ENCODE measurements at places on chromosomes 5 and 9. TPM values are rescaled to one million over a fixed set of nuclear protein-coding genes. Genes with fewer than 3 reads are reported as not detected.

Gene SOHLH1
- total RNA-seq: not detected

Gene SEC16A
- 73.8 TPM for total RNA-seq

Gene PRRX2
- 2.9 TPM for total RNA-seq

Gene MYO10
- total RNA-seq: 49.2 TPM

Gene CCNB1
- 11.3 TPM for total RNA-seq

DNA sequence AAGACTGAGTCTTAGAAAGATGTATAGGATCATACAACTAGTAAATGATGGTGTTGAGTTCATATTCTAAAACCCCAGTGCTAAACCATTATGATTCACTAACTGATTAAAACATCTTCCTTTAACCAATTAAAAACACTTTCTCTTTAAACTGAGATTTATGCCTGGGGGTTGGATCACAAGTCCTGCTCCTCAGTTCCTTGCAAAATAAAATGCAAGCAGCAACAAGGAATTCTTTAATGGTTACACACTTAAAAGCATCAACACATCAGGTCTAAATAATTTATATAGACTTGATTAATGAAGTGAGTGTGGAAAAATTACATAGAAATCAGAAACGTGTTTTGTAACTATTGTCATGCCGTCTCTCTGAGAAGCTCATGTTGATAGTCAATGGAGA is 189.2 kb downstream of the TARS1 start:
- H3K4me1 ChIP-seq: no peaks in the 10 kb centered on the region
- H3K27me3 ChIP-seq: no peaks in the 10 kb centered on the region
- no peak overlapping the region for H3K4me3 ChIP-seq

DNA sequence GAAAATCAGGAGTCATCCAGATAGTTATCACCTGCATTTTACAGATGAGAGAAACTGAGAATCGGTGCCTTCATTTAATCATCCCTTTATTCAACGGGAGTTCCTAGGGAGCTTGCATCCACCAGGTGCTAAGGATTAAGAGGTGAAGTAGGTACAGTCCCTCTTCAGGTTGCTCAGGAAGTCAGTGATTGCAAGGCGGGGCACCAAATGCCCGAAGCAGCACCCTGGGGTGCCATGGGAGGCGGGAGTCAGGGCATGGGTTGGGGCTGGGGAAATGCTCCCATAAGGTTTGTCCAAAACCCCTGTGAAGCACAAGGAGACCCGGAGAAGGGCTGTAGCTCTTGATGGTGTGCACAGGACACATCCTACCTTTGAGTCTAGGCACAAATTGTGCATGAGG is 98.8 kb upstream of the KLF4 start:
- no peak overlapping the region for H3K27ac ChIP-seq
- H3K4me3 ChIP-seq: no peak overlapping the region
- no peaks in the 10 kb centered on the region for H3K4me1 ChIP-seq
- no peaks in the 10 kb centered on the region for H3K36me3 ChIP-seq

DNA sequence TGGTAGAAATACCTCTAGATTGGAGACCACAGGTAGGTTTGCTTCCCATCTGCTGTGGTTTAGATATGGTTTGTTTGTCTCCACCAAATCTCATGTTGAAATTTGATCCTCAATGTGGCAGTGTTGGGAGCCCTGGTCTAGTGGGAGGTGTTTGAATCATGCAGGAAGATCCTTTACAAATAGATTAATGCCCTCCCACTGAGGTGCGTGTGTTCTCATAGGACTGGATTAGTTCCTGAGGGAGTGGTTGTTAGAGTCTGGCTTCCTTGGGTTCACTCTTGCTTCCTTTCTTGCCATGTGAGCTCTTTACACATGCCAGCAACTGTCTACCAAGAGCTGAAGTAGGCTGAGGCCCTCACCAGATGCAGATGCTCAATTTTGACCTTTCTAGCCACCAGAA is 391.1 kb upstream of the GRIA1 start:
- no peaks in the 10 kb centered on the region for H3K36me3 ChIP-seq
- H3K4me3 ChIP-seq: no peak overlapping the region
- no peaks in the 10 kb centered on the region for H3K4me1 ChIP-seq

- no peak for DNase-seq
- H3K27me3 ChIP-seq: no peaks in the 10 kb centered on the region
- no peaks in the 10 kb centered on the region for H3K36me3 ChIP-seq
These were observed 363.8 kb downstream of the ARL15 start for GRCh38 chr5:53946405-53947100.

DNA sequence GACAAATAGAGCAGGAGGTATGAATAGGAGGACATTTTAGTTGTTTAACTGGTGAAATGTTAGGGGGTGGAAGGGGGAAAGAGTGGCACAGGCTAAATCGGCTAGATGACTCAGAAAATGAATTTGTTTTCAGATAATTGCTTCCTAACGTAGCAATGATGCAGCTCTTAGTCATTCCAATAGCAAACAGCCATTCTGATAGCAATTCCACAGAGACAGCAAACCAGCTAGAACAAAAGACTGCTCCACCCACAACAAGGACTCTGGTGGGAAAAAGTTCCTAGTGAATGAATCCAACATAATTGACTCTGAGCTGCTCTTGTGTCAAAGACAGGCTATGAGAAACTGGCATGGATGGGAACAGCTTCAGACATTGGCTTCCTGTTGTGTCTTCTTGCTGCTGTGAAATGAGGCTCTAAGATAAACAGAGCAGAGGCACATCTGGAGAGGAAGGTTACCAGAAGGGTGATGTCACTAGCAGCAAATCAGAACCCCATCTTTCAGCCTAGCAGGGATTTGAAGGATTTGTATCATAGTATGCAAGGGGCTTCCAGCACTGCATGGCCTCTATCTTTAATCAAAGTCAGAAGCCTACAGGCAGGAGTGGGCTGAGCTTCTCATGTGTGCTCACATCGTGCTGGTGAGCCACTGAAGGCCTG is 28.1 kb upstream of the F2RL1 start:
- DNase-seq: no peak
- no peaks in the 10 kb centered on the region for H3K27me3 ChIP-seq
- no peaks in the 10 kb centered on the region for H3K36me3 ChIP-seq

GRCh38 chr9:80504601-80505230 is 933.0 kb downstream of the TLE4 start:
- H3K4me3 ChIP-seq: no peak overlapping the region
- no peaks in the 10 kb centered on the region for H3K27me3 ChIP-seq
- no peak for DNase-seq
- H3K27ac ChIP-seq: no peak overlapping the region
- no peaks in the 10 kb centered on the region for H3K4me1 ChIP-seq

DNA sequence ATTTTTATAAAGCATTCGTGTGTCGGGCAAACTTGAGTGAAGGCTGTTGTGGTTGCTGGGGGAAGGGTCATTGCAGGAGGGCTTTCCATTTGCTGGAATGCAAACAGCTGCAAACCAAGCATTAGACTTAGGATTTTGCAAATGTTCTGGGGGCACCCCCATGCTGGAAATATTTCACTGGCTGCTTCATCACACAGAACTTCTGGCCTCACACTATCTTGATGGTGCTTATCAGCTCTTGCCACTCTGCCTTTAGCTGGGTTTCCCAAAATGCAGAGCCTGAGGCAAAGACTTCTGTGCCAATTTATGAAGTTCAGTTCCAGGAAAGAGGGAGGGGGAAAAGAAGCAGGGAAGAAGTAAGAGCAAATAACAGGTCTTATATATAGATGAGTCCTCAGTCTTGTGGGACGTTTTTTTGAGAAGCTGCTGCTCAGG is 8.6 kb upstream of the COL15A1 start:
- no peaks in the 10 kb centered on the region for H3K27me3 ChIP-seq
- no peak overlapping the region for H3K27ac ChIP-seq
- no peaks in the 10 kb centered on the region for H3K36me3 ChIP-seq
- no peak for DNase-seq
- no peak overlapping the region for H3K4me3 ChIP-seq

Measured in thyroid gland (tissue), 4 donors.